LHCN-M2 (cell line): ENCODE measurements at places on chromosomes 16 and 17. TPM values are rescaled to one million over a fixed set of nuclear protein-coding genes. Genes with fewer than 3 reads are reported as not detected.
A peak's percentile ranks its signal among the peaks of the same experiment; 100 is the strongest.

GRCh38 chr17:49906531-49907136 lies 58.8 kb upstream of the TAC4 start:
- no peak for DNase-seq

TP53I13 gene
- total RNA-seq, result 61.2 and 67.8 TPM in 2 replicates

PHKB gene
- 30.7 and 35.2 TPM in 2 replicates for total RNA-seq

DNA sequence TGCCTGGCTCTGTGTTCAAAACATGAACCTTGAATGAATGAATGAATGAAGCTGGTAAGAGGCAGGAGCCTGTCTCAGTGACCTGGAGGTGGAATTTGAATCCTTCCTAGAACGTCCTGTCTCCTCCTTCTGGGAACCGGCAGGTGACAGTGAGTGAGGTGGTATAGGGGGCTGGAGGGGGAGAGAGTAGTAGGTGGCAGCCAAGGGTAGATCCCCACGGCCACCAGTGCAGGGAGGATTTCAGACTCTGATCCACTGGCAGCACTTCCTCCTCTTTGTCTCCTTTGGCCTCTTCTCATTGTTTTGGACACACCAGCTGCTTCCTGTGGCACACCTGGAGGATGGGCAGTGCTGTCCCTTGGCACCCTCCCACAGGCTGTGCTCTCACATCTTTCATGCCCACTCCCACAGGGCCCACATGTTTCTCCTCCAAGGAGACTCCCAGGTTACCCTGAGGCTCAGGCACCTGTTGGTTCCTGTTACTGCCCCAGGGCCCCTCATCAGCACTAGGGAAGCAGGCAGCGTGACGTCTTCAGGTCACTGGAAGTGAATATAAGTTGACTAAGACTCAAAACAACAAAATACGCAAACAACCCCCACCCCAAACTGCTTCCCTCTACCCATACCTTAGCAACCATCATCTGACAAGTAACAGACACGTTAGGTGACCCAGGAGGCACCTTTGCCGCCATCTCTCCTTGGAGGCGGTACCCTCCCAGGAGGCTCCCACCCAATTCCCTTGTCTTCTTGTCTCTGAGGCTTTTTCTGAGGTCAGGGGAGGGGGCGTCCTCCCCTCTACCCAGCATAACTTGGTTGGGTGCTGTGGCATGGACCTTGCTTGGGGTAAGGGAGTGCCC lies 84.6 kb downstream of the N4BP1 start:
- DNase-seq, result no peak

DNA sequence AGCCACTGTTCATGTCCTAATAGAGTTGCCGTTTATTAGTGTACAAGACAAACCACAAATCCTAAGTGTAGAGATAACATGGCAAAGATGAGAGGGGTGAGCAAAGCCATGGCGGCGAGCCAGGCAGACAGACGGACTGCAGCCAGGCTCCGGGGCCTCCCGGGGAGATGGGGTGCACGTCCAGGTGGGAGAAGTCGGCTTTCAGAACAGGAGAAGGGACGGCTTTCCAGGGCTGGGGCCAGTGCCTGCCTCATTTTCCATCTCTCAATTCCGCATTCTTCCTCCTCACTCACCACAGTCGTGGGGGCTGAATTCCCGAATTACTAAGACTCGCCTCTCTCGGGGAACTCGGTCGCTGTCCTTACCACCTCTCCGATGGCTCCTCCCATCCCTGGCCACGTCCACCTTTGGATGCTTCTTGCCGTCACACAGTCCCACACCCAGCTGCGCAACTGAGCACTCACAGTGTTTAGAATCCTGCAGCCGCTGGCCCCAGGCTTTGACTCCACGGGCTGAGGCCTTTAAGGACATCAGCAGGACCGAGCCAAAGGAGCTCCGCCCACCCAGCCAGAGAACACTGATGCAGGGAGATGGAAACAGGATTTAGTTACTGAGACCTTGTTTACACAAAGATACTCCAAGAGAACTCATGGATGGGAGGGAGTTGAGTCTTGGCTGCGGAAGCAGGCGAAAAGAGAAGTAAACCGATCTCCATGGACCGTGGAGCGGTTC lies 59.7 kb downstream of the RNF112 start:
- DNase-seq, result peak; percentile 41

DNA sequence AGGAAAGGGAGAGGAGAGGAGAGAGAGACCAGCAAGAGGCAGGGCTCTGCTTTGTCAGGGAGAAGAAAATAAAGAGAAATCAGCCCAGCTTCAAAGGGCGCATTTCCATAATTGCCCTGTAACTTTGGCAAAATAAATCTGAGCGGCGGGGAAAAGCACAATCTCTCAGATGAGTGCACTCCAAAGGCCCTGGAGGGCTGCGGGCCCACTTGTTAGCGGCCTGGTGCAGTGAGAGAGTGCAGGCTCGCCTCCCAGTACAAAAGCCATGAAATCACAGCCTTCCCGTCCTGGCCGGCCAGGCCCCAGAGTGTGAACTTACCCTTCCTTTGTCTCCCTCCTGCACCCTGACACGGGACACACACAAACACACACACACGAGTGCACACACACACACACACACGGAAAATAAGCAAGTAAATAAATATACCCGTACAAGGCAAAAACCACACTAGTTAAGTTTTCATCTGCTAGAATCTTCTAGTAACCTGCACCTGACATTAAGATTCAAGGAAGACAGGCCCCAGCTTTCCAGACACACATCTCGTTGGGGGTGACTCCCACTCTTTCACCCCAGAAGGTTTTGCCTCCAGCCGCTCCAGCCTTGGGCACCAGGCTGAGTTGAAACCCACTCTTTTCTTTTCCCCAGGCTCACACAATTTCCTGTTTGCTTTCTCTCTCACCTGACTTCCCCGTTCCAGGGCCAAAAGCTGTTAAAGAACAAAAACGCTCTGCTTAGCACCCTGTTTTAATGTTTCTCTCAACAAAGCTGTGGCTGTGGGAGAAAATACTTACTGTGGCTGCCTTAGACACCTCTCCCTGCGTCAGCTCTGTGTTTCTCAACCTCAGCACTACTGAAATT lies 8.5 kb downstream of the IRX3 start:
- DNase-seq, result no peak

- DNase-seq, result no peak
Measured at GRCh38 chr17:55911186-55911585, 160.3 kb downstream of the PCTP start.

SLFN5 gene
- 38.5 and 43.5 TPM in 2 replicates for total RNA-seq

- peak; percentile 11 for DNase-seq
Measured at GRCh38 chr16:84080378-84080777, 36.4 kb downstream of the MBTPS1 start.

DNA sequence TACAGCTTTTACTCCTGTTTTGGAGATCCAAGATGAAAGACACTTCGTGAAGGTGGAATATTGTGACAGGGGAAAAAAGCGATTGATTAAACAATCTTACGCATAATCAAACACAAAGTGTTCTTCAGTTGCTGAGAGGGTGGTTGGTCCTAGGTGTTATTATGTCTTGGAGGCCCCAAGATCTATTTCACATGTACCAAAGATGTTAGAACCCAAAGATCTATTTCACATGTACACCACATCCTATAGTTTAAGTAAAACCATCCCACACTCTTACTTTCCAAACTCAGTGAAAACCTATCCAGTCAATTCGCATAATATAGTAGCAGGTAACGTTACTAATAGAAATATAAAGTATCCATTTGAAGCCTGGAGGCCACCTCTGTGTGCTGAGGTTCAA lies 242.6 kb upstream of the MAF start:
- no peak for DNase-seq

DNA sequence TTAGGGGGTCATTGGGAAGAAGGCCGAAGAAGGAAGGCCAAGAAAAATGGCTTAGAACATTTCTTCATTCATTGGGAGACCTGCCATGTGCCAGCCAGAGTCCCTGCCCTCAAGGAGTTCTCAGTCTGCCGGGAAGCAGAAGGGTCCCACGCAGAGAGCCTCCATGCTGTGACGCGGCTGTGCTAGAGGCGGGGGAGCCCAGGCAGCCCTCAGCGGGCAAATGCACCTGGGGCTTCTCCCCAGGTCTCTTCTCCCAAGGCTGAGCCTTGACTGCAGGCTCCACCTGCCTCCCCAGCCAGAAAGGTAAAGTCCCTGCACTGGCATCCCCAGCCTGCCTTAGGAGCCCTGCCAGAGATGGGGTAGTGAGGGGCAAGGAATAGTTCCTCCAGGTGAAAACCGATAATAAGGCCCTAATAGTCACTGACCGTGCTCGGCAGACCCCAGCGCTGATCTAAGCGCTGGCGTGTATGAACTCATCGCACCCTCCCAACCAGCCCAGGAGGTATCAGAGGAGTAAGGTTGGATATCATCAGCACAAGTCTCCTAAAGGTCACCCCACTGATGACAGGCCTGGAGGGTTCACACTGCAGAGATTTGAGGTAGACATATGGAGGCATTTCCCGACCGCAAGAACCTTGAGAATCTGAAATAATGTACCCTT lies 6.0 kb upstream of the CDR2L start:
- no peak for DNase-seq

ANKRD40CL gene
- total RNA-seq, result not detected in 2 replicates

DNA sequence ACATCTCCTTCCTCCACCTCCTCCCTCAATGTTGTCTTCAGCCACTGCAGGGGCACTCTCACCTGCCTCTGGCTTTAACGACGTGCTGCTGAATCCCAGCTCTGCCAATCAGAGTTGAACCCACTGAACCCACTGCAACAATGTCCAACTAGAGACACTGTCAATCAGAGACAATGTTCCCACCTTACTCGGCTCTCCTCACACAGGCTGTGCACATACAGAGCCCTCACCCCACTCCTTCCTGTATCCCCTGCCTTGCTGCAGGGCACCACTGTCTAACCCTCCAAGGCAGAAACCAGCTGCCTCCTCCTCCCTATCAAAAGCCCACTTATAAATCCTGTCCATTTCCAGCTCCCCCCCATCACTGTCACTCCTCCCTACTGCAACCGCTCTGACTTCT lies 58.7 kb downstream of the ANKRD11 start:
- DNase-seq, result no peak

KRT33A gene
- total RNA-seq, result not detected in 2 replicates

DNA sequence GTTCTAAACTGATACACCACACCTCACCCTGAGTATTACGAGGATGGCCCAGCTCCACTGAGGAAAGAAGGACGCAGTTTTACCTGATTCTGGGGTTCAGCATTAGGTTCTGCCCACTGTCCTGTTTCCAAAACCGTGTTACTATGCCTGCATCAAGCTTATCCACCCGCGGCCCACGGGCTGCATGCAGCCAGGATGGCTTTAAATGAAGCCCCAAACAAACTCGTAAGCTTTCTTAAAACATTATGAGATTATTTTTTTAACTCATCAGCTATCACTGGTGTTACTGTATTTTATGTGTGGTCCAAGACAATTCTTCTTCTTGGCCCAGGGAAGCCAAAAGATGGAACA lies 4.0 kb upstream of the CD300LG start:
- no peak for DNase-seq

DNA sequence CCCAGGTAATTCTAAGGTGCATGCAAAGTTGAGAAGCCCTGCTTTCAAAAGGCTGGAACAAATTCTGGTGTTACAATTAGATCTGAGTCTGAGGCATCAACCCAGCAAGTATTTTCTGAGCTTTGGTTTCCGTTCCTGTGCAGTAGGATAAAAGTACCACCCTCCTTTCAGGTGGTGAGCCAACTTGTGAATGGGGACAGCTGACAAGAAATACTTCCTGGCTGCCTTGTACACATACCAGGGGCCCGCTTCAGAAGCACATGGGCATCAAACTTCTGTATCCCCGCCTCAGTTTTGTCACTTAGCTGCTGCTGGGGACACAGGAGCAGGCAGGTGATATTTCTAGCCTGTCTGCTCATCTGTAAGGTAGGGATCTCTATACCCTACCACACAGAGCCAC lies 252.2 kb downstream of the CPPED1 start:
- DNase-seq, result no peak

DNA sequence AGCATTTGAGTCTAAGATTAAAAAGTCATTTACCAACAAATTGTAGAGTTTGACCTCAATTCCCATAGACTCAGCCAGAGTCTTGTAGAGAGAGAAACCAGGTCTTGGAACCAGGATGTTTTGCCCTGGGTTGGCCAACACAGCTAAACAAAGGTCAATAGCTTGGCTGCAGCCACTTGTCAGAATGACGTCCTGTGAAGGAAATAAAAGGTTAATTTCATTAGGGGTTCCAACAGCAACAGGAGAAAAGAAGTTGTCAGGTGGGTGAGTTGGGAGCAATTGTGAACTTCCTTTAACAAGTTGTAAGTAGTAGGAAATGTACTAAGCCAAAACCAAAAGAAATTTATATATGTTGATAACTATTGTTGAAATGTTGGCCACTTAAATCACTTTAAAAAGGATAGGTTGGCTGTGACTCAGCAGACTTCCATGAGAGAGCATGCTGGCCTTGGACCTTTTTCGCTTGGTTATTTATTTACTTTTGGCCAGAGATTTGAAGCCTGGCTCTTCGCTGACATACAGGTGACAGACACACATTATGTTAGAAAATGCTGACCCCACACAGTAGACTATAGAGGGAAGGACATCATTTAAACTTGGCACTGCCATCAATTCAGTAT lies 4.3 kb downstream of the TAT start:
- DNase-seq, result no peak

GRCh38 chr17:7064261-7064660 lies 15.8 kb downstream of the CLEC10A start:
- peak; percentile 49 for DNase-seq

DNA sequence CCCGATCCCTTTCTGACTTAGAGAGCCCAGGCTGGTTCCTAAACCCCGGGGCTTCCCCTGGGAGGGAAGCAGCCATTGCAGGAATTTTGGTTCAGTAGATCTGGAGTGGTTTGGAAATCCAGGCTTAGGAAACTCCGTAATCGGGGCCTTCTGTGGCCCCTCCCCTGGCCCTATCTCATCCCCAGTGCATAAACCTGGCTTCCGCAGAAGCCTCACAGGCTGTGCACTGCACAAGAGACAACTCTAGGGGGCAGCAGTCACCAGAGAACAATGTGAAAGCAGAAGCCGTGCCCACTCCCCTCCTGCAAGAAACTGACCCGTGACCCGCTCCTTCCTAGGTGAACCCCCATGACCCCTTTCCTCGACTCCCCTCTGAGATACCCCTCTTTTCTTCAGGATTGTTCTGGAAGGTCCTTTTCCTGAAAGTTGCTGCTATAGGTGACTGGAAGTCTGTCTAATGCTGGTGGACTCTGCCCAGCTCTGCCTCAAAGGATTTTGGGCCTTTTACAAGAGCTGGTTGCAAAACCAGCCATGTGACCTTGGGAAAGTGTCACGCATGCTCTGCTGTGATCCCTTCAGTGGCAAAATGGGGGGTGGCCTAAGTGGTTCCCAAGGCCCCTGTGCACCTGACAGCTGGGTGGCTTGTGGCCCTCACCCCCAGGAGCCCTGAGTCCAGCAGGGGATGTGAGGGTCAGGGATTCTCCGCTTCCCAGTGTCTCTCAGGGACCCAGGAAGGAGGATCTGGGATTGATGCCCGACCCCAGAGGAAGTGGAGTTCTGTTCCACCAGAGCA lies 14.4 kb downstream of the GUCY2D start:
- peak; percentile 34 for DNase-seq

KRTAP4-9 gene
- not detected in 2 replicates for total RNA-seq

DNA sequence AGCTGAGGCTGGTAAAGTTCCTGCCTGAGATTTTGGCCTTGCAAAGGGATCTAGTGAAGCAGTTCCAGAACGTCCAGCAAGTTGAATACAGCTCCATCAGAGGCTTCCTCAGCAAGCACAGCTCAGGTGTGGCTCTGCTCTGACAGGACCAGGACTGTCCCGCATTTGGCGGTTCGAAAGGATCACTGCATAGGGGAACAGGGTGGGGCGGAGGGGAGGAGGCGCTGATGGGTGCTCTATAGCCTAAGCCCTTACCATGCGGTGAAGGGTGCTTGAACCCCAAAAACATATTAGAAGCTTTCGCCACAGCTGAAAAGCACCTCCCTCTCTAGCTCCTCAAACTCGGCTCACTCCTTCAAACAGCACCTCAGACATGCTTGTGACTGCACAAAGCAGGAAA lies 29.9 kb upstream of the ENDOV start:
- no peak for DNase-seq

CCDC40 gene
- total RNA-seq, result 4.5 and 5.7 TPM in 2 replicates
